ENCODE measurements at places on chromosomes 3 and 15. TPM values are rescaled to one million over a fixed set of nuclear protein-coding genes. Genes with fewer than 3 reads are reported as not detected.

DNA sequence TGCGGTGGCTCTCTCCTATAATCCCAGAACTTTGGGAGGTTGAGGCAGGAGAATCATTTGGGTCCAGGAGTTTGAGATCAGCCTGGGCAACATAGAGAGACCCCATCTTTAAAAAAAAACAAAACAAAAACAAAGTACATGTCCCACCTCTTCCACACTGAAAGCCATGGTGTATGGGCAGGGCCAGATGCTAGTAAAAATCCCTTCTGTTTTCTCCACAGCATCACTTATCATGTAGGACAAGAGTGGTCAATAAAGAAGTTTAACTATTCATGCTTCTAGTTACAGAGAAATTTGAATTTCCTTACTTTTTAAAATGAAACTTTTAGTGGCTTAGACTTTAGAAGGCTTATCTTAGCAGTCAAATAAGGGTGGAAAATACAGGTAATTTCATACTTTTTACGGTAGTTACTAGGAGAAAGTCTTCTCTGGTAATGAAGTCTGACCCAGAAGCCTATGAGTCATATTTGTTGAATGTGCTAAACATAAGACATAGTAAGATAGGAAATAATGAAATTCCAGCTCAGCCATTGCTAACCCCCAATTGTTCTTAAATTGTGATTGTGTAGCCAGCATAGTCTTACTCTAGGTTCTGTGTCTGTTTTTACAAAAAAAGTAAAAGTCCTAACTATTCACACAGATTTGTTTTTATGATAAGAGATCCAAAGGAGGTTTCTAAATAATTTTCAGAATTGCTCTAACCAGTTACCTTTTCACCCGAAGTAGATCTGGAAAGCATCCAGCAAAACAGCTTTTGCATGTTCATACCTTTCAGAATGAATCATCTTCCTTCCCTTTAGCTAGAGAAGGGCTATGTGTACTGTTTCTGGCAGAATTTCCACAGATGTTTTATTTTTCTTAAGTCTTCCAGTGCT is 16.4 kb upstream of the ZNF609 start:
- no peak overlapping the region for H3K4me3 ChIP-seq
- H3K4me1 ChIP-seq = peaks cover 4% of the 10 kb centered on the region

GRCh38 chr15:80749589-80749988 is 29.6 kb upstream of the CEMIP start:
- H3K27me3 ChIP-seq = no peaks in the 10 kb centered on the region
- H3K36me3 ChIP-seq = no peaks in the 10 kb centered on the region
- H3K27ac ChIP-seq = no peak overlapping the region
- H3K4me3 ChIP-seq = no peak overlapping the region

DNA sequence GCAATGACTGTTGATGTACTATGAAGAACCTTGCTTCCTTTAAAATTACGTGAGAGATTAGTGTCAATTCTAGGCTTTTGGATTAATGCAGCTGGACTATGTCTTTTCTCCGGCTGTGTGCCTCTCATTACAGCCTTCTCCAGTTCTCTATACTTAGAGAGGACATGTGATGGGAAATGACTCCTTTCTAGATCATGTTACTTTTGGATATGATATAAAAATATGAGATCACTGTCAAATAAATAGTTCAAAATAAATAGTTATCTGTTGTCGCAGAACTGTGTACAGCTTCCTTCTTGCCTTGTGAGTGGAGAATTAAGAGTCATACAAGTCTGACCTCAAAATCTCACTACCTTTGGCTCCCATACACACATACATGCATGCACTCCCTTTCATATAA is 592.4 kb downstream of the DIPK2A start:
- no peak overlapping the region for H3K4me3 ChIP-seq
- no peaks in the 10 kb centered on the region for H3K27me3 ChIP-seq
- no peaks in the 10 kb centered on the region for H3K36me3 ChIP-seq
- no peak for DNase-seq
- H3K4me1 ChIP-seq = no peaks in the 10 kb centered on the region

- H3K36me3 ChIP-seq = no peaks in the 10 kb centered on the region
- H3K4me1 ChIP-seq = no peaks in the 10 kb centered on the region
- no peak overlapping the region for H3K4me3 ChIP-seq
- H3K27ac ChIP-seq = no peak overlapping the region
Observed at GRCh38 chr15:75069301-75069925, 46.0 kb downstream of the PPCDC start.

GRCh38 chr3:71271596-71271995 is 311.9 kb downstream of the FOXP1 start:
- no peak overlapping the region for H3K4me3 ChIP-seq
- DNase-seq = no peak
- H3K4me1 ChIP-seq = peaks cover 6% of the 10 kb centered on the region
- no peak overlapping the region for H3K27ac ChIP-seq

Gene NR1I2
- 356 TPM for total RNA-seq

Gene ZNF619
- total RNA-seq = 12.7 TPM

Gene MKRN2OS
- 11.6 TPM for total RNA-seq

Gene IMP3
- total RNA-seq = 133 TPM

Gene NPAP1
- not detected for total RNA-seq

Gene INSYN1
- 3.3 TPM for total RNA-seq

Gene KLF13
- 80.4 TPM for total RNA-seq

Gene RBPMS2
- total RNA-seq = 0.70 TPM

Measured in Peyer's patch (tissue), 4 donors.